ENCODE measurements at places on chromosomes 2 and 18.
A peak's percentile ranks its signal among the peaks of the same experiment; 100 is the strongest.

GRCh38 chr2:38856165-38856564, 19.6 kb downstream of the DHX57 start:
- no peak for DNase-seq

DNA sequence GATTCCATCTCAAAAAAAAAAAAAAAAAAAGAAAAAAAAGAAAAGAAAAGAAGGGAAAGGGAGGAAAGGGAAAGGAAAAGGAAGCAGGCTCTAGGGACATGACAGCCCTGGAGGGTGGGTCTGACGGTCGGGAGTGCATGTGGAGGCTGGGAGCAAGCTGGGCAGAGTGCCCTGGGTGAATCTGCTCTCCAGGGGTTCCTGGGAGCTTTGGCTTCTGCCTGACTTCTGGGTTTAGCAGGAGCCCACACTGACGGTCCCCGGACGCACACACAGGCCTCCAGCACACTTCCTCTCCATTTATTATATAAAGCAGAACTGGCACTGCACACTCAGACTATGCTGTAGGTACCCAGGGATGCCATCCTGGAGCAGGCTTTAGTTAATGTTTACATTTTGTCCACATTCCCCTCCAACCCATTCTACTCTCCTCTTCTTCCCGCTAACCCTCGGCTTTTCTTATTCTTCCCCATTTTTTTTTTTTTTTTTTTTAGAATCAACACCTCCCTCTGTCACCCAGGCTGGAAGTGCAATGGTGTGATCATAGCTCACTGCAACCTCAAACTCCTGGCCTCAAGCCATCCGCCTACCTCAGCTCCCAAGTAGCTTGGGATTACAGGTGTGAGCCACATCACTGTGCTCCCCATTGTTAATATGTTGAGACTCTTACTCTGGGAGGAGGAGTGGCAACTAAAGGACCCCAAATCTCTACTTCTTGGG, 151.1 kb upstream of the SLC1A4 start:
- DNase-seq: no peak

DNA sequence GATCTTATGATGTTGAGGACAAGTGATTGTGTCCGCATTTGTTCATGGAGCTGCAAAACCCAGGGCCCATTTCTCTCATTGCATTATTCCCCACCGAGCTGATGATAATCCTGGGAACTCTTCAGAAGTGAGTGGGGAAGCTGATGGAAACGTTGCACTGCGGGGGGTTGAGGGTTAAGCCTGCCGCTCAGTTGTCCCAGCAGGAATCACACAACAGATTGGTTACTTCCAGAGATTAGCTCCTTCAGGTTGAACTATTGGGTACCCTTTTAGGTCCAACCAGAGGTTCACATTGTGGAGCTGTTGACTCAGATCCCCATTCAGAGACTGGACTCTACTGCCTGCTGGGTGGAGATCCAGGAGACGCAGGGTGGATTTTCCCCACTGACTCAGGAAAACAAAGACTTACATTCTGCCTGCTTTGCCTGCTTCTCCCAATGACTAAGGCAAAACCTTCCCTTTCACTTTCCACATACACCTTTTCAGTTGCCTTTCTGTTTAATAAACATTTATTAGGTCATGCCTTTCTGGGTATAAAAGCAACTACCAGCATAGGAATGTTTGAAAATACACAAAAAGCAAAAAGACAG, 286.4 kb downstream of the TXNL1 start:
- no peak for DNase-seq

DNA sequence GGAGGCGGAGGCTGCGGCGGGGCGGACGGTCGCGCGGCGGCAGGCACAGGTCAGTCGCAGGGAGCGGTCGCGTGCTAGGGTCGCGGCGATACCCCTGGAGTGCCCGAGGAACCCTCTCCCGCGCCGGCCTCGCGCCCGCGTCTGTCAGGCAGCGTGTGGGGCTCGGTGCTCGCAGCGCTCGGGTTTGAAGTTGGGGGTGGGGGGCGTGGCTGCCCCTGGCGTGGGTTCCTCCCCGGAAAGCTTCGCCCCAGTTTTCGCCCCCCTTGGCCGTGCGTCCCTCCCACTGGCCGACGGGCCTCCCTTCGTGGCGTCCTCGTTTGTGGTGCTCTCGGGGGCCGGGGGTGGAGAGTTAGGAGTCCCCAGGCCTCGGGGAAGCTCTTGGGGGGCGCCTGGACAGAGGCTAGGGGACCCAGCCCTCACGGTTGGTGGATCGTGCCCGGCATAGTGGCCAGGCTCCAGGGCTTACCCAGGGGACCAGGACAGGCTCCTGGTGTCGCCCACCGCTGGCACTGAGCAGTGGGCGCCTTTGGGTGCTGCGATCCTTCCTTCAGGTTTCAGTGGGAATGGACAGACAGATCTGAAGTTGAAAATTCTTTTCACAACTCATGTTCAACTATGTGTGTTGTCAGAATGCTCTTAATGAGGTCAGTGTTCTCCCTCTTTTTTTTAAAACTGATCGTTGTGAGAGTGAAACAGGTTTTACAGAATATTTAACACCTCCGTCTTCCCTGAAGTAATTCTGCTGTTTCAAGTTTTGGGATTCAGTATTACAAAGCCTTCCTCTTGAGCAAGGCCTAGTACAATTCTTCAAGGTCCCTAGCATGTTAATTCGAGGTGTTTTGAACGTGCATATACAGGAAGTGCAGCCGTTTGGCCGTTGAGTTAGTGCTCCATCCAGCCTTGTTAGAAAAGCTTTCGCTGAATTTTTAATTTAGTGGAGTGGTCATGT, 604 bp downstream of the RALBP1 start:
- no peak for DNase-seq

GRCh38 chr18:47915930-47916329, 14.5 kb downstream of the SMAD2 start:
- DNase-seq: no peak

GRCh38 chr18:58556331-58557007, 72.4 kb downstream of the ALPK2 start:
- no peak for DNase-seq

DNA sequence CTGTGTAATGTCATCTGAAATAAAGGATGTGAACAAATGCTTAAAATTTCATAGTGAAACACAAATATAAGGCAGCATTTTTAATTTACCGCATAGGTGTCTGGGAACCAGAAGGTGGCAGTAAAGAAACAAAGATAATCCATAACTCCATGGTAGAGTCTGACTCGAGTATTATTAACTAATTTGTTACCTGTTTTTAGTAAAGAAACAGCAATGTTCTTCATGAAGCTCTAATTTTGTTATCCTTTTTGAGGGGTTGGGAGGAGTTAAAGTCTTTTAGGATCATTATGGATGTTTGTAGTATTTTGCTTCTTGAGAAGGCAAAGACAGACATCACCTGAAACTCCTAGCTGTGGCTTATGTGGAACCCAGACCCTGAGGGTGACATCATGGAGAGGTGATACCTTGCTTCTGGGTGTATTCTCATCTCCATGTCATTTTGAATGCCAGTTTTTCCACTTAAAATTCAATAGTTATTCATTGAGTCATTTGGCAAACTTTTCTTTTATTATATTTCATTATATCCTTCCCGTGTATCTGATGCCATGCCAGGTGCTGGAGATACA, 286.2 kb upstream of the EPAS1 start:
- no peak for DNase-seq

DNA sequence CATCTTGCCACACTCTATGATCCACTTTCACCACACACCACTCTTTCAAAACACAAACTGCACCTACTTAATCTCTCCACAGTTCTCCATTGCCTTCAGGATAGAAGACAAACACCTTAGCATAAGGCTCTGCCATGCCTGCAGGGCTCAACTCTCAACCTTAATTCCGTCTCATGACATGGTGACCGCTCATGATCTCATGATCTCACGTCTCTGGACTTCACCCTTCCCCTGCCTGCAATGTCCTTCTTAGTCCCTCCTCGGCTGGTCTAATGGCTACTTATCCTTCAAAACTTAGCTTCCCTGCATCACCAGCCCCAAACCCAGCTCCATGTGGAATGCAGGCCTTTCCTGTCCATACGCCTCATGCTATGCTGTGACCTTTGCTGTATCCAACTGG, 85.3 kb downstream of the ACVR1 start:
- DNase-seq: no peak

DNA sequence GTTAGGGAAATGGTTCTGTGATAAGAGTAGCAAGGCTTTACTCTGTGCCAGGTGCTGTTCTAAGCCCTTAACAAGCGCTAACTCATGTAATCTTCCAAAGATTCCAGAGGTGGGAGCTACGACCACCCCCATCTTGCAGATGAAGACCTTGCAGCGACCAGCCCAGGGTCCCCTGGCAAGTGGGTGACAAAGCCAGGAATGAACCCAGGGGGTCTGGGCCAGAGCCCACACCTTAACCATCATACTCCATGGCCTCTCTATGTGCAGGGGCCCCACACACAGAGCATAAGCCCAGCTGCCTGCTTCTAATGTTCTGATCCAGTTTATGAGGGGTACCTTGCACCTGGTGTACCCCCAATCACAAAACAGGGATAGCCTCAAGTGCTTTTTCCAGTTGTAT, 105.3 kb downstream of the ZBTB7C start:
- no peak for DNase-seq

DNA sequence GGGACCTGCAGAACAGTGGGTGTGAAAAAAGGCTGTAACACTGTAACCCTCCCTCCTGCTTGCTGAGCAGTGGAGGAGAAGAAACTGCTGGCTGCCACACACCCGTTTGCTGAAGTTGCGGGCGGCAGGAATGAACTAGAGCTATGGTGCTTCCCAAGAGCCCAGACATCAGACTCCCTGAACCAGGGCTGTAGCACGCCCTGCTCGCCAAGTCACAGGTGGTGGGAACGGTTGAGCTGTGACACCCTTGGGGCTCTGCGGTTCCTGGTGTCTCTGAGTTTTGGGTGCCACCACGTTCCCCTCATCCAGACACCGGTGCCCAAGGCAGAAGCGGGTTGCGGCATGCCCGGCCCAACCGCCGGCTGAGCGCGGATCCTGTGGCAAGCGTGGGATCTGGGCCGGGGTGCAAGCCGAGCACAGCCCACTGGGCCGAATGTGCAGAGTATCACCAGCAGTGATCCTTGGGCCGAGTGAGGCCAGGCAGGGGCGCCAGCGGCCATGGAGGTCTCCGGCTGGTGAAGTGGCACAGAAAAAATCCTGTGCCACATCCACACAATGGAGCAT, 15.0 kb upstream of the ADI1 start:
- DNase-seq: no peak

- DNase-seq: no peak
Observed at GRCh38 chr2:238989484-238989883, 141.6 kb downstream of the TWIST2 start.

DNA sequence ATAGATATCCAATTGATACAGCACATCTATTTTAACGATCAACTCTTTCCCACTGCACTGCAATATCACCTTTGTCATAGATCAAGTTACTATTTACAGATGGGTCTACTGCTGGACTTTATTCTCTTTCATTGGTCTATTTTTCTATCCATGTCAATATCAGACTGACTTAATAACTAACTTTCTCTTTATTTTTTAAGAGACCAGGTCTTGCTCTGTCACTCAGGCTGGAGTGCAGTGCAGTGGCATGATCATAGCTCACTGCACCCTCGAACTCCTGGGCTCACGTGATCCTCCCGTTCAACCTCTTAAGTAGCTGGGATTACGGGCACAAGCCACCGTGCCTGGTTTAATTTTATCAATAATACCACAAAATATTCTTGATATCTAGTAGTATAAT, 71.2 kb downstream of the TLK1 start:
- DNase-seq: no peak

- DNase-seq: no peak
Observed at GRCh38 chr2:241641631-241642030, 4.1 kb downstream of the ATG4B start.

- DNase-seq: no peak
Observed at GRCh38 chr2:106165561-106165960, 28.5 kb downstream of the UXS1 start.

GRCh38 chr18:55841314-55841713, 253.3 kb upstream of the TCF4 start:
- no peak for DNase-seq

DNA sequence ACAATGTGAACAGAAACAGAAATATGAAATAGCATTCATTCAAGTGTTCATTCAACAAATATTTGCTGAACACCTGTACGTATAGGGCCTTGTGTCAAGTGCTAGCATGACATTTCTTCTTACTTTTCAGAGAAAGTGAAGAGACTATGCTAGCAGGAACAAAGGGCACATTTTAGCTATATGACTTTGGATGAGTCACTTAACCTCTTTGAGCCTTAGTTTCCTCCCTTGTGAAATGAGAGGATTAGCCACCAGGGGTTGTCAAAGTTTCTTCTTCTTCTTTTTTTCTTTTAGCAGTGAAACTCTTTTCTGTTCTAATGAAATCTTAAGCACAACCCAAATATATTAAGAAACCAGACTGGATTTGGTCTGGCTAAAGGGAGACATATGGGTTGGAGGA, 53.1 kb downstream of the FIGN start:
- no peak for DNase-seq

- no peak for DNase-seq
Observed at GRCh38 chr2:207869784-207870778, 100.4 kb upstream of the FZD5 start.

- DNase-seq: no peak
Observed at GRCh38 chr2:231720987-231721966, 13.0 kb downstream of the PTMA start.

- DNase-seq: no peak
Observed at GRCh38 chr2:161107265-161107664, 53.0 kb upstream of the TANK start.

DNA sequence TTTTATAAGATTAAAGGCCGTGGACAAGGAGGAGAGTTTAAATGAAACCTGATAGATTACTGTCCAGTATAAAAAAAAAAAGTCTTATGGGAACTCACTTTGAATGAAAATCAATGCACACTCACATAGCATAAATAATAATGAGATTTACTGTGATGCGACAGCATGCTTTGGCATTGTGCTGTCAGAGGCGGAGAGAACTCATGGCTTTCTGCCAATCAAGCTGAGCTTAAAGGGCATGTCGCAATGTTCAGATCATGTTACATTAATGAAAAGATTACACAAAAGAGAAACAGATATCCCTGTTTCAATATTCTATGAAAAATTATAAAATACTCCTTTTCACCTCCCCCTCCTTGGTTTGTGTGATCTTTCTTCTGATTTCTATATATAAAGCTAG, 310.8 kb downstream of the ERBB4 start:
- no peak for DNase-seq

DNA sequence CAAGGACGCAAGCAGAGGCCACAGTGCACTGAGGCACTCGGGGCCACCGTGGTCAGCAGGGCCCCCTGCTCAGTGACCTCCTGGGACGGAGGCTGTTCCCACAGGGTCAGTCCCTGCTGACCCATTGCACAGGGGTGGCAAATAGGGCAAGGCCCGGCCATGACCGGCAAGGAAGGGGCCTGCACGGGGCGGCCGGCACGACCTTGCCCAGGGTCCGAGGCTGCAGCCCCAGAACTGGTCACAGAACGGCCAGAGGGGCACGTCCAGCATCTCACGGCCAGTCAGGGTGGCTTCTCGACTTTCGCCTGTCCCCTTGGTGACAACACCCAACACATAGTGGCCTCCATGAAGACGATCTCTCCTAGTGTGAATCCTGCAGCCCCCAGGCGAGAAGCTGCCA, 27.6 kb upstream of the OTOS start:
- no peak for DNase-seq

GRCh38 chr2:53202063-53202462, 565.5 kb upstream of the CHAC2 start:
- peak; percentile 19 for DNase-seq

GRCh38 chr2:101892377-101892776, 99.4 kb upstream of the IL1R2 start:
- DNase-seq: no peak

- no peak for DNase-seq
Observed at GRCh38 chr18:74040459-74041332, 106.9 kb downstream of the FBXO15 start.
